ENCODE measurements at places on chromosomes 16 and 17. TPM values are rescaled to one million over a fixed set of nuclear protein-coding genes. Genes with fewer than 3 reads are reported as not detected.

- DNase-seq = no peak
Measured at GRCh38 chr17:76593384-76593826, 7.7 kb upstream of the ST6GALNAC2 start.

- DNase-seq = no peak
Measured at GRCh38 chr17:80848449-80849102, 143.1 kb upstream of the CHMP6 start.

DNA sequence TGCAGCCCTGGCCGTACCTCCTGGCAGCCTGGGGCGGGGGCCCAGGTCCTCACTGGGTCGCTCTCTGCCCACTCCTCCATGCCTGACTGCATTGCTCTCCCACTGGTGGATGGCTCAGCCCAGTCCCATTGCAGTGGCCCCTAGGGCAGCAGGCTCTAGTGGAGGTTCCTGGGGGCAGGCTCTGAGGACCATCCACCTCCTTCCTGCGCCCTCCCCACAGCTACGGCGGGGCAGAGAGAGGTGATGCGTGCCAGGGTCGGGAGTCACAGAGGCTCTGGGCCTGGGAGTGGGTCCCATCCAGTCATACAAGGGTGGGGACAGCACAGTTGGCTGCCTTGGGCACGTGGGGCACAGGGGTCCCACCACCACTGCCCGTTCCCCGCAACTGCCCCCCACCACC, 44.0 kb upstream of the CLEC19A start:
- DNase-seq = no peak

GRCh38 chr17:68184816-68185436, 62.9 kb upstream of the AMZ2 start:
- DNase-seq = no peak

DNA sequence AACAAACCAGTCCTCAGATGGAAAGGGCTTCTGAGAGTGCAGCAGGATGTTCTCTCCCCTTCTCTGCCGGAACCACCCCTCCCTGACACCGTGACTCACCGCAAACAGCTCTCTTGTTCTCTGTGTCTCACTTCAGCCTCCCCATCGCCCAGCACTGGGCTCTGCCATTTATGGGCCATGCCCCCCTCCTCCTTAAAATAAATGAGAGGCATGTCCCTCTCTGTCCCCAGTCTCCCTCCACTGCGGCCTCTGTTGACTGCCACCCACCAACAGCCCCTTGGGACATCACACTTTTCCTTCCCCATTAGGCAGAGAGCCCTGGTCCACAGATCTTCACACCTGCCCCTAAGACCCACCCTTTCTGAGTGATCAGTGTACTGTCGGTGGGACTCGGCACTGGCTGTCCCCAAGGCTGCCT, 6.3 kb downstream of the CCDC102A start:
- no peak for DNase-seq

The NKD1 gene
- 37.9 TPM for total RNA-seq

- DNase-seq = no peak
Measured at GRCh38 chr17:3506054-3506453, 30.3 kb downstream of the ASPA start.

The KLHL11 gene
- 20.3 TPM for total RNA-seq

DNA sequence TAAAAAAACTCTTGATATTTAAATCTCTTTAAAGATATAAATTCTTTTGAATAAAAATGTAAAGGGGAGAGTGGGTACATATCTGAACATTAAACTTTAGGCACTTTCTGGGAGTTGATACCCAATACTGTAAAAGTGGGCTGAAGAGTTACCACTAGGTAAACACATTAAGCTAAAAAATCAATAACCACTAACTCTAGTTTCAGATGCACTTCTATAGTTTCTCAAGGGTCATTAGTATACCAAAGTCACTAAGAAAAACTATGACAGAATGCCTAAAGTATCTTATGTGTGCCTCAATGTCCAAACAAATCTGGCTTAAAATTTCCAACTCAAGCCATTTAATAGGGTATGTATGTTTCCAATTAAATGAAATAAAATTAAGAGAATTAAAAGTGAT, 13.1 kb upstream of the CFDP1 start:
- no peak for DNase-seq

- DNase-seq = no peak
Measured at GRCh38 chr16:82005027-82005830, 6.0 kb downstream of the SDR42E1 start.

- DNase-seq = peak; percentile 68
Measured at GRCh38 chr16:68445458-68445857, 2.9 kb downstream of the SMPD3 start.

DNA sequence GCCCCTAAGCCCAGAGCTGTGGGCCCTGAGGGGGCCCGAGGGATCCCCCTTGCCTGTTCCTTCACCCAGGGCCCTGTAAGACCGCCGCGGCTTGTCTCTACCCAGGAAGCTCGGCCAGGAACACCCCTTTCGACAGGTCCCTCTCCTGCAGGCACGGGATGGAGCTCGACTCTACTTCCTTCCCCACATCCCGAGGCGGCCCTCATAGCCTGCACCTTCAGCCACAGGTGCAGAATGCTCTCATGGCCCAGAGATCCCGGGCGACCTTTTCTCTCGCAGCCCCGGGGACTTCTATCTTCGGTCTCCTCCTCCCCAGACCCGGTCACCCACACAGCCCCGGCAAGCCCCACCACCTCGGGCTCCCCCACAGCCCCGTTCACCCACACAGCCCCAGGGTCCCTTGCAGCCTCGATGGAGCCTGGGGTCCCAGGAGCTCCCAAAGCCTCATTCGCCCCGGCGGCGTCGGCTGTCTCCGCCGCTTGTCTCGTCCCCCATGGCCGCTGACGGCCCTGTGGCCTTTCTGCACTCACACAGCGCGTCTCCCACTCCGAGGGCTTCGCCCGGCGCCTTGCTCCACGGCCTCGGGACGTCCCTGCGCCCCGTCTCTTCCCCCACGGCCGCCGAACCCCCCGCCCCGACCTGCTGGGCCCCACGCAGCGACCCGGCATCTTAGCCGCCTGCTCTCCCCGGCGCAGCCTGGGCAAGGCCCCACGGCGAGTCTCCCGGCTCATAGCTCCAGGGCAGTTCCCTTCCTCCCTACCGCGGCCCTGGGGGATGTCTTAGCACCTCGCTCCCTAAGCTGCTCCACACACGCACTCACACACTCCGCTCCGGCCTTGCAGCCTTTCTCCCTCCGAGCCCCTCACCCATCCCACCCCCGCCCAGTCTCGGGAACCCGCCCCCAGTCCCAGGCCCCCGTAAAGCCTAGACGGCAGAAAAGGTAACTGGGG, 650 bp downstream of the KIAA0753 start:
- DNase-seq = no peak

GRCh38 chr17:77018504-77018903, 122.3 kb upstream of the SEC14L1 start:
- no peak for DNase-seq
